ENCODE measurements at places on chromosomes 13 and 19.

GRCh38 chr13:59533561-59534555 lies 629.9 kb downstream of the DIAPH3 start:
- no peak for DNase-seq

DNA sequence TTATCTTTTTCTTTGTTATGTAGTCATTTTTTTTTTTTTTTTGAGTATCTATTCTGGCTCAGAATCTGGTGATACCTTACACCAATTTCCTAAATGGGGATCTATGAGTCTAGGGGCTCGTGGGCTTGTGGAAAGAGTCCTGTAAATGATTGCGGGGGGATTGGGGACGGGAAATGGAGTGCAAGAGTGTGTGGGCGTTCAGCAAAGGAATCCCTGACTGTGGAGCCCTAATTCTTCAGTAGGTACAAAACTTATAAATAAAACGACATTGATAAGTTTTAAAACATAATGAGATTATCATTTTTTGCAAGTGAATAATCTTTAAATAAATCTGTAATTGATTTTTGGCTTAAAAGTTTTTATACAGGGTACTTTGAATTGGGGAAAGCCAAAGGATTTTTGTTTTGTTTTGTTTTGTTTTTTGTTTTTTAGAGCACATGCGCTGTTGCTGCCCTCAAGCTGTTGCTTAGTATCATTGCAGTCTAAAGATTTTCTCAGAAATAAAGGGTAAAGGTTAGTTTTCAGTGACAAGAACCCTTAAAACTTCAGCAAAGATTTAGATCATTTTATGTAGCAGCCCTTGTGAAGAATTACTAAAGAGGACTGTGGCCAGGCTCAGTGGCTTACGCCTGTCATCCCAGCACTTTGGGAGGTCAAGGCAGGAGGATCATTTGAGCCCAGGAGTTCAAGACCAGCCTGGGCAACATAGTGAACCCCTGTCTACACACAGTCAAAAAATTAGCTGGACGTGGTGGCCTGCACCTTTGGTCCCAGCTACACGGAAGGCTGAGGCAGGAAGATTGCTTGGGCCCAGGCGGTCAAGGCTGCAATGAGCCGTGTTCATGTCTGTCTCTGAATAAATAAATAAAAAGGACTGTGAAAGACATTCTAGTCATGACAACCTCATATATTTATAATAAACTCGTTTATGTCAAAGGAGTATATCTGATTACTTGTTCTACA lies 1.7 kb downstream of the ERCC5 start:
- DNase-seq, result no peak

- no peak for DNase-seq
Observed at GRCh38 chr13:45487604-45488003, 22.9 kb downstream of the COG3 start.

GRCh38 chr19:57338877-57339276 lies 12.2 kb upstream of the ZNF304 start:
- no peak for DNase-seq

Data from bone marrow (tissue), 2 donors.